ENCODE measurements at places on chromosomes 11 and 22.

GRCh38 chr22:37328017-37328416 is 45.7 kb downstream of the CYTH4 start:
- peak; percentile 95 for DNase-seq

DNA sequence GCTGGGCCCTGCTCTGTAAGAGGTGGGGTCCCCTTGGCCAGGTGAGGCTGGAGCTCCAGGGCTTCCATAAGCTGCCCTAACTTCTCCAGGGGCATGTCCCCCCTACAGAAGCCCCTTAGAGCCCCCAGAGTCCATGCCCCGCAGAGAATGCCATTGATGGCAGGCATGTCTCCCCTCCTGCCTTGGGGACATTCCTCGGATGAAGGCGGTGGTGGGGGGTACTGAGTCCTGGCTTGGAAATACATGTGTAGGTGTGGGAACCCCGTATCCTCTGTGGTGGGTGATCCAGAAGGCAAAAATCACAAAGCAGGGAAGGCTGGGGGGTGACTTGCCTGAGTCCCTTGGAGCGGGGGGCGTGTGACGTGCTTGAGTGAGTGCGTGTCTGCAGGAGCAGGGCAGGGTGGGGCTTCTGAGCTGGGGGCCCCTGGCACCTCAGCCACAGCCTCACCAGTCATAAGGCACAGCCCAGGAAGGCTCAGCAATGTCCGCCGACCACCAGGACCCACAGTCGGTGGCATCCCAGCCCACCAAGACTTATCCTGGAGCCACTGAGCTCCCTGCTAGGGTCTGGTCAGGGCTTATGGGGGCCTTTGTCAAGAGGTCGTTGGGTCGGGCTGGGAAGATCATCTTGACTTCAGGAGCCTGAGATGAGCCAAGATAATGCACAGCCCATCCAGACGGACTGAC is 69.8 kb upstream of the KCNQ1OT1 start:
- DNase-seq, result no peak

DNA sequence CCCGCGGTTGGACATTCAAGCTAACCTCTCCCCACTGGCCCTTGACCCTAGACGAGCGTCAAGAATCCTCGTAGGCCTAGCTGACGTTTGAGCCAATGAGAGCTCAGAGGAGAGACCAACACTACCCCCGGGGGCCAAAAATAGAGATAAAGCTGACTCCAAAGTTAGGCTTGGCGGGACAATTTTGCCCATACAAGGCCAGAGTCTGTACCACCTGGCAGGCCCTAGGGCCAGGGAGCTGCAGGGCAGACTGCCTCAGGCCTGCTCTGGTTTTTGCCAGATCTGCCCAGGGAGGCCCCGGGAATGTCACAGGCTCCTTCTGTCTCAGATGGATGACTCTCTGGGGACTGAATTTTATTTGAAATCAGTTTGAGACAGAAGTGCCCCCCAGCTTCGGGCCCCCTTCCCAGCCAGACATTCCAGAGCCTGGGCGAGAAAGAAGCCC is 40.8 kb upstream of the ACCSL start:
- no peak for DNase-seq

DNA sequence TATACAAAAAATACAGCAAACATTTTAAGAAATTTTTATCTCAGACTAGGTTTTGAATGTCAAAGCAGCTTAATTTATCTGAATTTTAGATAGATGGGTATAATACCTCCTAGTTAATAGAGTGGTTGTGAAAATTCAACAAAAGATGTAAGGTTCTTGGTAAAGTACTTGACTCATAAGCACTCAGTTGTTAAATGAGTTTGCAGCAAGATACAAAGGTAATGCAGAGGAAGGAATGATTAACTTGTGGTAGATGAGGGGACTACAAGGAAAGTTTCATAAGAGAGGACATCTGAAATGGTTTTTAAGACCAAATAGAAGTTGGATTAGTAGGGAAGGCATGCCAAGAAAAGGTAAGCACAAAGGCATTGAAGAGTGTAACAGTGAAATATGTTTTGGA is 37.4 kb downstream of the PPME1 start:
- DNase-seq, result no peak

DNA sequence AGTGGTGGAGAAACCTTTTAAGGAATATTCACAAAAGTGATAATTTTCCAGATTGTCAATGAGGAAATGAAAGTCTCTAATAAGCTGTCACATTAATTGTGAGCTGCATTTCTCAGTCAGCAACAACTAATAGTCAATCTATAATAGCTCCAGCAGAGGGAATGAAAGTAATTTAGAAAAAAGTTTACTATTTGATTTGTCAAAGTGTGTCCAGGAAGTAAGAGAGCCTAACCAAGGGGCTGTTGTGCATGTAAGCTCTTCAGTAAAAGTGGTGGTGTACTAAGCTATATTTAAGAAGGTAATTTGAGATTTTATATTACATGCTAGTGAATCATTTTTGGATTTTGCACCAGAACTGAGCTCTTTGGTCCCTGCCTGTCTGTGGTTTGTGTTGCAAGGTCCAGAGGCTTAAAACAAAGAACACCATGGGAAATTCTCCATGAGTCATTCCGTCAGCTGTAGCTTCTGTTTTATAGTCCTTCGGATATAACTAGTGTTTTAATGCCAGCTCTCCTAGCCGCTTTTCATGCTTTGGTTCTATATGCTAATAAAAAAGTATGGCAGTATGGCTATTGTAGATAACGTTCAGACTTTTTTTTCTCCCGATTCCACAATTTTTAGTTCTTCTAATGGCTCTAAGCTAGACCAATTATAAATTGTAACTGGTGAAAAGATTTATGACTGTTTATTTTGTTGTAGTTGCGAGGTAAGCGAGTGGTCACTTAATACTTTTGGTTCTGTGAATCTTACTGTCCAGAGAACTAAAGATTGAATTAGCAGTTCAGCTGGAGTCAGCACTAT is 64.6 kb downstream of the ARHGEF12 start:
- peak; percentile 95 for DNase-seq

- no peak for DNase-seq
Measured at GRCh38 chr11:123582992-123583504, 71.4 kb downstream of the SCN3B start.

Data from HFF-Myc (cell line).